Activated CD4-positive, alpha-beta T cell treated with anti-CD3 and anti-CD28 coated beads, Interleukin-2, Interleukin-6, amounts not matched to agents 100 ng/mL and 50 ng/mL, durations not matched to agents 16 hours and 8 hours (primary cell): ENCODE measurements at places on chromosomes 13 and 19.

GRCh38 chr19:10945264-10945663 is 15.6 kb upstream of the SMARCA4 start:
- DNase-seq = no peak

DNA sequence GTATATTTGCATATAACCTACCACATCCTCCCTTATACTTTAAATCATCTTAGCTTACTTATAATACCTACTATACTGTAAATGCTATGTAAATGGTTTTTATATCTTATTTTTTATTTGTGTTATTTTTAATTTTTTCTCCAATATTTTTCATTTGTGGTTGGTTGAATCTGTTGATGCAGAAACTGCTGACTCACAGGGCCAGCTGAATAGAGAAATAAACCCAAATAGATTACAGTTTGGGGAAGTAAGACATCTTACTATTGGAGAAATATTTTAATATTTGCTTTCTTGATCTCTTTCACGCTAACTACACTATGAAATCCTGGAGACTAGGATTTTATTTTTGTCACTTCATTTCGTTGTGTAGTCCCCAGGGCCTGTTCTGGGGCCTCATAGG is 7.1 kb downstream of the SMAD9 start:
- no peak for DNase-seq

- DNase-seq = peak; percentile 39
Observed at GRCh38 chr19:12834976-12835757, 788 bp upstream of the RTBDN start.

GRCh38 chr13:96963786-96964475 is 30.3 kb downstream of the OXGR1 start:
- DNase-seq = no peak

DNA sequence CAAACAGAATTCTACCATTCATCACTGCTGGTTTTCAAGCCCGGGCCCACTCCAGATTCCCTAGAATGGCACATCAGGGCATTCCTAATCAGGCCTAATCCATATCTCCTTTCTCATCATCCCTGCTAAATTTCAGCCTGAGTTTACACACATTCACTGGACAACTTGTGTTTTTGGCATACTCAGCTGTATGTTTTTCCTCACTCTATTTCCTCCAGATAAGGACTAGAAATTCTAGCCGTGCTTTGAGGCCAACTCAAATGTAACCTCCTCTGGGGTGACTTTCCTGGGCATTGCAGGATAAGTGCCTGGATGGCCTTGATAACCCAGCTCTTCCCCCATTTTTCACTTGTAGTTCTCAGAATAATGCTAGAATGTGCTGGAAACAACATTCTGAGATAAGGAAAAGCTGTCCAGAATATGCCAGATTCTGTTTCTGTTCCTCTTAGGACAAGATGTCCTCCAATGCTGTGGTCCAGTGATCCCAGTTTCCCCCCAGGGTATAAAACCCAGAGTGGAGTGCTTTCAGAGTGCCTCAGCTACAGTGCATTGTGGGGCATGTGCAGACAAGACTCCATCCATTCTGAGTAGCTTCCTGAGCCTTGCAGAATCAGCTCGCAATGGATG is 66.9 kb upstream of the CLDN10 start:
- no peak for DNase-seq

DNA sequence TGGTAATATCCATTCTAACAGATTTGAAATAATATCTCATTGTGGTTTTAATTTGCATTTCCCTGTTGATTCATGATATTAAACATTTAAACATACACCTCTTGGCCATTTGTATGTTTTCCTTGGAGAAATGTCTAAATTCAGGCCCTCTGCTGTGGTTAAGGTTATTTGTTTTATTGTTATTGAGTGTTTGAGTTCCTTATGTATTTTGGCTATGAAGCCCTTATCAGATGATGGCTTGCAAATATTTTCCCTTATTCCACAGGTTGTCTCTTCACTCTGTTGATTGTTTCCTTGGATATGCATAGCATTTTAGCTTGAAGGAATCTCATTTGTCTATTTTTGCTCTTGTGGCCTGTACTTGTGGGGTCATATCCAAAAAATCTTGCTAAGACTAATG is 303.6 kb downstream of the GPC5 start:
- no peak for DNase-seq
